NCI-H82 (cell line): ENCODE measurements at places on chromosomes 12 and 14.

DNA sequence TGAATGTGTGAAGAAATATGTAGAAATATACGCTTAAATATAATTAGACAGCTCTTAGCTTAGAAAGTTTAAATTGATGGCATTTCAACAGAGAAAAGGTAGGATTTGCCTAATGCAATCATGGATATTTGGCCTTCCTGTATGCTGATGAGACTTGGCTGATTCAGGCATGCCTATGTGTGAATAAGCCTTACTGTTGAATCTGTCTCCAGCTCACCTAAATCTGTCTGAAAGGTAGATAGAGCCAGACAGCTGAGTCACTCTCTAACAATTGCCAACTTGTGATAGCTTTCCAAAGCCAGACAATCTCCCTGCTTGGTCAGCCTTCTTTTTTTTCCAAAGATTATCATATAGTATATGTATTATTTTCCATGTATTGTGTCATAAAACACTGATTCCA lies 92.8 kb upstream of the FLRT2 start:
- DNase-seq = no peak

- peak; percentile 36 for DNase-seq
These were observed 97.0 kb downstream of the CMKLR1 start for GRCh38 chr12:108241986-108242703.

DNA sequence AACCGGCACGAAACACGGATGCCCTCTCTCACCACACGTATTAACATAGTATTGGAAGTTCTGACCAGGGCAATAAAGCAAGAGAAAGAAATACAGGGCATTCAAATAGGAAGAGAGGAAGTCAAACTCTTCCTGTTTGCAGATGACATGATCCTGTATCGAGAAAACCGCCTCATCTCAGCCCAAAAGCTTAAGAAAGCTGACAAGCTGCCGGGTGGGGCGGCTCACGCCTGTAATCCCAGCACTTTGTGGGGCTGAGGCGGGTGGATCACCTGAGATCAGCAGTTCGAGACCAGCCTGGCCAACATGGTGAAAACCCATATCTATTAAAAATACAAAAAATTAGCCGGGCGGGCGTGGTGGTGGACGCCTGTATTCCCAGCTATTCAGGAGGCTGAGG lies 17.7 kb downstream of the OR6S1 start:
- peak; percentile 6 for DNase-seq

DNA sequence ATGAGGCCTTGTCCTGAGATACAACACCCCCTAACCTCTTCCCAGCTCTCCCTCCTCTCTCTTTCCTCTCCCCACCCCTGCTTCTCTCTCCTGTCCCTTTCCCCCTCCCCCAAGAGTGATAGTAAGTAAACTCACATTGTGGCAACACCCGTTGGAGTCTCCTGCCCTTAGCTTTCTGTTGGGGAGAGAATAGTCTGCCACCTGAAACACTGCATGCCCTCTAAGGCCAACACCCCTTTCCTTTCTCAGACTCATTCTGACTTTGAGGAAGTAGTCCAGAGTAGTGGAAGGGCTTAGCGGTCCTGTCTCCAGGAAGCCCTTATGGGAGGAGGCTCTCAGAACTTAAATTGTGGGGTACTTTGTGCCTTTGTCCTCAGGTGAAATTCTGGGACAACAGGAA lies 95.2 kb downstream of the PRKCH start:
- DNase-seq = no peak

GRCh38 chr12:761256-761655 lies 8.9 kb downstream of the WNK1 start:
- no peak for DNase-seq

DNA sequence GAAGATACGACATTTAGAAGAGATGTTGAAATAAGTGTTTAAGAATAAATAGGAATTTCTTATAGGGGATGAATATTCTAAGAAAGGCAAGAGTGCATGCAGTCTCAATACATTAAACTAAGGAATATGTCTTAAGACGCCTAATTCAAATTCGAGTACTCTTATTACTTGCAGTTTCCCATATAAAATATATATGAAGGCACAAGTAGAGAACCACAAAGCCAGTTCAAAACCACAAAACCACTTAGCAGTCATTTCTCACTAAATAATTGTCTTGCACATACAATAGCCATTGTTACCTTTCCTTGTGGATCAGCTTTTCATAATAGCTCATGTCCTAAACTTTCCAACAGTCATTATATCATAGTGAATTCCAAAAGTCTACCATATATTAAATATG lies 91.0 kb upstream of the MON2 start:
- no peak for DNase-seq

- peak; percentile 94 for DNase-seq
These were observed 5.1 kb upstream of the NUMB start for GRCh38 chr14:73463411-73463810.
